ENCODE measurements at places on chromosomes 3 and 15.

DNA sequence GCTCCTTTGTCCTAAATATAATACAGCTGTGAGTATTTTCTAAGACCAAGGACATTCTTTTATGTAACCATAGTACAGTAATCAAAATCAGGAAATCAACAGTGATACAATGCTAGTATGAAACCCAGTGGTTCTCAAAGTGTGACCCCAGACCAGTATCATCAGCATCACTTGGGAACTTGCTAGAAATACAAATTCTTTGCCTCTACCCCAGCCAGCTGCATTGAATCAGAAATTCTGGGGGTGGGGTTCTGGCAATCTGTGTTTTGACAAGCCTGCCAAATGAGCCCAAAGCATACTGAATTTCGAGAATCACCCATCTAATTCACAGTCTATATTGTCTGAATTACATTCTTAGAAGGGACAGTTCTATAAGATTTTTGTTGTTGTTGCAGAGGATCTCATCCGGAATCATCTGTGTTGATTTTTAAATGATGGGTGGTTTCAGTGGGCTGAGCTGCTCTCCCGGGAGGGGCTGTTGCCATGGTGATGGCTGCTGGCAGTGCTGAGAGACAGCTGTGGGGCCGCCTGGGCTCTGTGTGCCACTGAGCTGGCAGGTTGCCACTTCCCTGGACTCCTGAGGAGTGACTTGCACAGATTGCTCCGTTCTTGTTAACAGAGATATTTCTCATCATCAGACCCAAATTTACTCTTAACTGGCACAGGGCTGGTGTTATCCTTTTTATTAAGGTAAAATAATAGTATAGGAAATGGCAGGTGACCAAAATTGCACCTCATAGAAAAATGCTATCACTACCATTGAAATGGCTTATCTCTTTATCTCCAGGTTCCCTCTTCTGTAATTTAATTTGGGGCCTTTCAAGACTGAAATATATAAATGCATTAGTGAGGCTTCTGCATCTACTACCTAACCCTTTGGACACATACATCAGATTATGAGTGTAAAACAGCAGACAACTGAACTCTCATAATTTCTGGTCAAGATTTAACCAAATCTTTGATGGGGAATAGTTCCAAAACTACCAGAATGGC, 56.5 kb downstream of the NEK11 start:
- no peak for DNase-seq

GRCh38 chr3:112672716-112673541, 32.0 kb upstream of the CCDC80 start:
- DNase-seq, result no peak

DNA sequence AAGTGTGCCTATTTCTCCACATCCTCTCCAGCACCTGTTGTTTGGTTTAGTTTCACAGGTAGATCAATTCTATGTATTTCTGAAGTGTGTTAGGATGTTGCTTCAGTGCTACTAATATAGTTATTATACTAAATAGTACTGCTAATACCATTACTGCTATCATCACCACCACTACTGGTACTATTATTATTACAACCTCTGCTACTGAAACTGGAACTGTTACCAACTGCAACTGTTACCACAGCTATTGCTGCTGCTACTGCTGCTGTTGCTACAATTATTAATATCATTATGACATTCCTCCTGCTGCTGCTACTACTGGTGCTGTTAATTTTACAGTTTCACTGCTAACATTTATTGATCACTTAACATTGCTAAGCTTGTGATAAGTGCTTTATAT, 8.3 kb upstream of the LMOD3 start:
- no peak for DNase-seq

GRCh38 chr3:1227111-1227510, 134.3 kb downstream of the CNTN6 start:
- no peak for DNase-seq

DNA sequence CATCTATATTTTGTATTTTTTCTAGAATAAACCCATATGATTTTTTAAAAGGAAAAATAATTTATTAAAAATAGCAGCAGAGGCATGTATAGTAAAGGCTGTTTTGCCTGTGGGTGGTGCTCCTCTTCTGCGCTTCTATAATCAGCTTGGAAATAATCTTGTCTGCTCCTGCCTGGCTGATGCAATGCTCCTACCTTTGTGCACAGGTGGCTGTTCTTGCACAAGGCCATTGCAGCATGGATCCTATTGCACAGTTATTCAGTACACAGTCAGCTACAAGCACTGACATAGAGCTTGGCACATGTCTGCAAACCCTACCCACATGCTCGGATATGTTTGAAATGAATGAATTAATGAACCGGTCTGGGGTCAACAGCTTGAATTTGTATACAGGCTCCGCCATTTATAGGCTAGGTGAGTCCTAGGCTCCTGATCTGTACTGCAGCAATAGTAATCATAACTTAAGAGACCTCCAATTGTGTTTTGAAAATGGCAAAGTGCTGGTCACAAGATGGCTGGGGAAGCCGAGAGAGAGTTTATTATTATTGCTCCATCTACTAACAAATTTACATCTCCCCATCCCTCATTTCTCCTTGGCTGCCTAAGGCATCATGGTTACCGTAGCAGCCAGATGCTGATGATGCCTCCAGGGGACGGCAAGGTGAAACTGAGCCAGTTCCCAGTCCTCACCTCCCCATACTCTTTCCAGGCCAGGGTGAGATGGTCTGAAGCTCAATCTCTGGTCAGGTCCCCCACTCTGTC, 532 bp upstream of the RTP1 start:
- no peak for DNase-seq

DNA sequence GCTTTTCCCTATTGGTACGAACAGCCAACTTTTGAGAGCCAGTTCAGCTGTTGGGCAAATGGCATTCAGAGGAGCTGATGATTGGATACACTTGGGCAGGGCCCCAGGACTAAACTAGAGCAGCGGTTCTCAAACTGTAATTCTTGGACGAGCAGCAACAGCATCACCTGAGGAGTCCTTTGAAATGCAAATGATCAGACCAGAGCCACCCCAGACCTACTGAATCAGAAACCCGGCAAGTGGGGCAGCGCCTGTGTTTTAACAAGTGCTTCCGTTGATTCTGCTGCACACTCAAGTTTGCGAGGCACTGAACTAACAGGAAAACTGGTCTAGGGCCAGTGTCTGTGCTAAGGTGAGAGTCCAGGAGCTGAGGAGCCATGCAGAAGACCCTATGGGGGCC, 239.7 kb downstream of the UACA start:
- no peak for DNase-seq

GRCh38 chr3:194315965-194316361, 35.2 kb downstream of the CPN2 start:
- no peak for DNase-seq

- no peak for DNase-seq
Measured at GRCh38 chr15:46713045-46713444, 1004.3 kb upstream of the SEMA6D start.

DNA sequence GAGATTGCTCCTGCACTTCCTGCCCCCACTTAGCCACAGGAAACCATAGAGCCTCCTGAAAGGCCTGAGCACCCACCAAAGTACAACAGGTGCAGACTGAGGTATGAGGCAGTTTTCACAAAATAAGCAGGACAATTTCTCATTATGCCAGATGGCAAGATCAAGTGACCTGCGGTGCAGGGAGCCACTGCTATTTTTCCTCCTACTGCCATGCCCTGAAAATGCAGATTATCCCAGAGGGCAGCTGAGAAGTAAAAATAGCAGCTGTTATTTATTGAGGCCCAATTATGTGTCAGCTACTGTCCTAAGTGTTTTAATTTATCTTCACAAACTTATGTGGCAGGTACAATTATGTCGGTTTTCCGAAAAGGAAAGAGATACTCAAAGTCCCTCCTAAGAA, 209.5 kb upstream of the ST8SIA2 start:
- DNase-seq, result no peak

- DNase-seq, result no peak
Measured at GRCh38 chr3:47877290-47877689, 74.4 kb downstream of the DHX30 start.

DNA sequence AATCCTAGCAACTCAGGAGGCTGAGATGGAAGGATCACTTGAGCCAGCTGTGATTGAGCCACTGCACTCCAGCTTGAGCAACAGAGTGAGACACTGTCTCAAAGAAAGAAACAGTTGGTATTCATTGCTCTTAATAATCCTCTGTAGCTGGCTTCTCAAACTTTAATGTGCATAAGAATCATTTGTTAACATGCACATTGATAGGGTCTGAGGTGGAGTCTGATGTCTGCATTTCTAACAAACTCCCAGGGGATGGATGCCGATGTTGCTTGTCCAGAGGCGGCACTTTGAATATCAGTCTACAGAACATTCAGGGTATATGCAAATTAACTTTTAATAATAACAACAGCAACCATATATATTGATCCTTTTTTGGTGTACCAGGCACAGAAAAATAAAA, 39.9 kb downstream of the NKIRAS1 start:
- DNase-seq, result no peak

DNA sequence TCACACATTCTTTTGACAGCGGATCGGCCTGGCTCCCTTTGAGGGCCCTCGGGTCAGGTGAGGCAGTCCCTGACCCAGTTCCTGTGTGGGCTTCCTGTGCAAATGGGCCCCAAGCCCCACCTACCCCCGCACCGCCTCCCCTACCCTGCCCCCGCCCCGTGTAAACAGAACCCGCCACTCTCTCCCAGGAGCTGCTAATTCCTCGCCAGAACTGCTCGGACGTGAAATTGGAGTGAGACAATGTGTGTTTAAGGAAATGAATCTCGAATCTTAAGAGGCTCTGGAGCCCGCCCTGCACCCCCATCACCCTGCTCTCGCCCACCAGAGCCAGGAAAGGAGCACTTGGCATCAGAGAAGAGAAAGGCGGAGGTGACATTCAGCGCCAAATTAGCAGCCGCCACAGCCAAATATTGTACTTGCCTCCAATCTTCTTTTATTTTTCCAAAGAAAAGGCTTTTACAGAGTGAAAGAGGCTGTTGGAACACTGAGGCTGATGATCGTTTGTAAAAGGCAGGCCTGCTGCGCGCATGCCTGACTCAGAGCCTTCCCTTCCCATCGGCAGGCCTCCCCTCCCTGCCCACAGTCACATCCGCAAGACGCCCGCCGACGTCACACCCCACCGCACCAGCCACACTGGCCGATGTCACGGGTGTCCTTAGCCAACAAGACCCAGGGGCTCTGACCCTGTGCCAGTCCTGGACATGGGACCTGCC, 53.1 kb downstream of the CACNA2D2 start:
- DNase-seq, result peak; percentile 70

- peak; percentile 18 for DNase-seq
Measured at GRCh38 chr3:52851348-52851747, 16.5 kb upstream of the MUSTN1 start.

GRCh38 chr3:187165144-187165543, 25.8 kb upstream of the RPL39L start:
- DNase-seq, result peak; percentile 62

GRCh38 chr15:32979710-32980109, 214.8 kb downstream of the FMN1 start:
- no peak for DNase-seq

GRCh38 chr3:168048414-168049330, 47.1 kb downstream of the GOLIM4 start:
- DNase-seq, result no peak

DNA sequence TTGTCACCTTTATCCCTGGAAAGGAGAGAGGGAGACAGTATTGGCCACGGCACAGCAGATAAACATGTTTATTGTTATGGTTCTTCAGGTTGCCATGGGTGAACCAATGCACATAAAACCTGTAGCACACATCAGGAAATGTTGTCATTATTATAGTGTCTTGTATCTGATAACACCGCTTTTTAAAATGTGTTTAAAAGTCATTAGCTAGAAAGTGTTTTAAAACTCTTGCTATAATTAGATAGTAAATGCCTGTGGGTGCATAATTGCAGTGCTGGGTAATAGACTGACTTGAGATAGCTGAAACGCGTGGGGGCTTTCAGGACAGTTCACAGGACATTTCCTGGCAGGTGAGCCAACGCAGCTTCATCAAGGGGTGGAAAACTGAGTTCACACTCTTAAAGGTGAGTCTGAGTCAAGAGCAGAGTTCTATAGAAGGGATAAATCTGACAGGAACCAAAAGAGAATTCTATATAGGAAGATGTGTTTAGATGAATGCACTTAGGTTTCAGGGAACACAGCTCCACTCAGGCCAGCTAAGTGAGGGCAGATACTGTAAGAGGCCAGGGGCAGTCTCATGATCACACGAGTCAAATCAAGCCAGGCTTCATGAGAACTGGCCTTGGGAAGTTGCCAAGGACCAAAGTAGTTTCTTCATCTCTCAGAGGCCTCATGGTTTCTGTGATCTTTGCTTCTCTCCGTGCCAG, 35.6 kb upstream of the PPP4R2 start:
- DNase-seq, result peak; percentile 11

GRCh38 chr3:197511130-197511529, 44.6 kb downstream of the BDH1 start:
- no peak for DNase-seq

- DNase-seq, result no peak
Measured at GRCh38 chr3:179404307-179404706, 47.0 kb downstream of the GNB4 start.

DNA sequence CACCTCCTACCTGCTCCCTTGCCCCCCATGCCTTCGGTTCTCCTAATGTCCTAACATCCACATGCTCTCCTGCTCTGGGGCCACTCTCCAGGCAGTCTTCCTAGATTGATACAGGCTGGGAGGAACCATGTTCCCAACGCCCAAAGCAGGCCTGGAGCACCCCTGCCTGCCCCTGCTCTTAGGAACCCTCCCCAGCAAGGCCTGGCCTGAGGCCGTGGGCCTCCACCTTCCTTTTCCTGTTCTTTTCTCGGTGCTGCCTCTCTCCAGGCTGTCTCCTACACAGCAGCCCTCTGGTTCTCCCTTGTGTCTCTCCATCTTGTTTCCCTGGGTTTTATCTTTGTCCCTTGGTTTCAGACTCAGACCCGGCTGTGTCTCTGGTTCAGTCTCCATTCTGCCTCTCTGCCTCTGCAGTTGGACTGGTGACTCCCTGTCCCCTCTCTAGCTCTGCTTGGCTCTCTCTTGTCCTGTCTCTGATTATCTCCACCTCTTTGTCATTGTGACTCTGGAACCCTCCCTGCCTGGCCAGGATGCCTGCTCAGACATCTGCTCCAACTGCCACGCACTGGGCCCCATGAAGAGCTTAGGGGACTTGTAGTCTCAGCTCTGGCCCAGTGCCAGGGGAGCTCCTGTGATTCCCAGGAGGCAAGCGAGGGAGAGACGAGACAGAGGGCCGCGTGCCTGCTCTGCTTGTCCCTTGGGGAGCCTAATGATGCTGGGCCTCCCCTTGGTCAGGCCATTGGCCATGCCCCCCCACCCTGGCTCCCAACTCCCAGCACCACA, 26.0 kb upstream of the RPL29 start:
- DNase-seq, result no peak

All from central memory CD4-positive, alpha-beta T cell (primary cell).